NCI-H526 treated with DMSO at 0.1 percent for 48 hours (cell line): ENCODE measurements at places on chromosomes 16 and 17.

DNA sequence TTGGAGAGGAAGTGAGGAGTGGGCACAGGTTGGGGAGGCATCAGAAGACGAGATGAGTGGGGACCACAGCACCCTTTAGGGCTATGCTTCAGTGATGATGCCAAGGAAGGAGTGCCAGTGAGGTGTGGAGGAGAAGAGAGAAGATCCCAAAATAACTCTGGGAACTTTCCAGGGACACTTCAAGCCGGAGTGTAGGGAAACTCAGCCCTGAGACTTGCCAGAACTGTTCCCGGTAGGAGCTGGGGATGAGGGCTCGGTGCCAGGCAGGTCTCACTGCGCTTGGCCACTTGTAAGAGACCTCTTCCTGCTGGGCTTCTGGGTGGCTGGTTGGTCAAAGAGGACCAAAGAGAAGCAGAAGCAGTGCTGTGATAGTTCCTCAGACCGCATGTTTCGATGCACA is 63.6 kb downstream of the SHISA6 start:
- no peak for DNase-seq

- DNase-seq = no peak
Measured at GRCh38 chr17:6380915-6381438, 53.9 kb downstream of the AIPL1 start.

- no peak for DNase-seq
Measured at GRCh38 chr16:23298290-23298915, 3.7 kb upstream of the SCNN1B start.

- no peak for DNase-seq
Measured at GRCh38 chr16:86951831-86952598, 365.2 kb downstream of the C16orf95 start.

DNA sequence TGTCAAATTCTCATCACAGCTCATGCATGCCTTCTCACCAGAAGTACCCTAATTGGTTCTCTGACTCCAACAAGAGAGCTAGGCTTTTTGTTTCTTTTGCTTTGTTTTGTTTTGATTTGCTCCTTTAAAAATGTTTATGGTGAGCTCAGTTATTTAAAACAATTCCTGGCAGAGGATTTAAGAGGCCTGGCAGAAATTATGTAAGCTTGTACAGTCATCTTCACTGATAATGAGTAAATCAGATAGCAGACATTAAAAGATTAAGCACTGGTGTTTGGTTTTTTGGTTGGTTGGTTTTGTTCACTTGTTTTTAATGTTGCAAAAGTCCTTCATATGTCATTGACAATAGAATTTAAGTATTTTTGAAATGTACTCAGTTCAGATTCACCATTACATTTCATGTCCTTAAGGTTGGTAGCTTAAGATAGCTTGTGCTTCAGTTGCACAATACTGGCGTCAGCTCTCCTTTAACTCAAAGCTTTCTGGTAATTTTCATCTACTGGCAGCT is 378.9 kb downstream of the CDH13 start:
- no peak for DNase-seq

- no peak for DNase-seq
Measured at GRCh38 chr16:8877894-8878522, 4.1 kb upstream of the LITAFD start.

GRCh38 chr16:26983426-26983825 is 83.3 kb upstream of the C16orf82 start:
- DNase-seq = no peak

- no peak for DNase-seq
Measured at GRCh38 chr17:54867634-54868033, 33.0 kb upstream of the TOM1L1 start.

DNA sequence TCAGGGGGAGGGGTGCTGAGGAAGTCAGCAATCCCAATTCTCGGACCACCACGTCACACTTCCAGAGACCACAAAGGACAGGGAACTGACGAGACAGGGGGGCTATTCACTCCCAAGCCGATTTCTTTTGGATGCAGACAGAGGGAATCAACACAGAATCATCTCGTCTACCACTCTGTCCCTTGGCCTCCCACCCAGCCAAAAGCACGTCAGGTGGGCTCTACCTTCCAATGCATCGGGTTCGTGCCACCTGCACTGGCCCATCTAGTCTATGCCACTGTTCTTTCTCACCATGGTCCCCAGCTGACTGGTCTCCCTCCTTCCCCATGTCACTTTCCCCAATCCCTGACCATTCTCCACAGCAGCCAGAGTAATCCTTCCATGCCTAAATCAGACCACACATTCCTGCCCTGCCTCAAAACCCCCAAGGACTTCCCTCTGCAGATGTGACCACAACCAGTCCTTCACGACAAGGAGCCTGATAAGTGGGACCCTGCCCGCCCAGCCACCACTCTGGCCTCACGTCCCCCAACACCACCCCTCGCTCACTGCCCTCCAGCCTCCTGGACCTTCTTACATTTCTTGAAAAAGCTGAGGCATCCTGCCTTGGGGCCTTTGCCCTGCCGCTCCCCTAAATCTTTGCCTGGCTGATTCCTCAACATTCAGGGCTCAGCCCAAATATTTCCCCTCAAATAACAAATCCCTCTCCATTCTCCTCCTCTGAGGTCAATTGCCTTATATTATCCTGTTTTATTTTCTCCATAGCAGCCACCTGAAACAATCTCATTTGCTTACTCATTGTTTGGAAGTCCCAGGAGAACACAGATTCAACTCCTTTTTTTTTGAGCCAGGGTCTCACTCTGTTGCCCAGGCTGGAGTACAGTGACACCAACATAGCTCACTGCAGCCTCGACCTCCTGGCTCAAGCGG is 70.4 kb downstream of the IL21R start:
- DNase-seq = no peak

DNA sequence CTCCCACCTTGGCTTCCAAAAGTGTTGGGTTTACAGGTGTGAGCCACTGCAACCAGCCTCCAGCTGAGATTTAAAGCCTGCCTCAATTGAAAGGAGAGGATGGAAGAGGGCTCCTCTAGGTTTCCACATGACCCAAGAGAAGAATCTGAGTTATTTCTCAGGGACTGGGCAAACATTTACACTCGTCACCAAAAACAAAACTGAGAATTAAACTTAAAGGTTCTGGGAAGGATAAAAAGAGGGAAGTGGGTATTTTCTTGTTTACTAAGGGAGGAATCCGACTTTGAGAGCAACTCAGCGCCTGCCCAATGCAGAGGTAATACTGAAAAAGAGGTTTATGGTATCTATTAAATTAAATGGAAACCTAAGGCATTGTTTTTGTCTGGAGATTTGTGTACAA is 13.3 kb downstream of the HOXB1 start:
- no peak for DNase-seq

DNA sequence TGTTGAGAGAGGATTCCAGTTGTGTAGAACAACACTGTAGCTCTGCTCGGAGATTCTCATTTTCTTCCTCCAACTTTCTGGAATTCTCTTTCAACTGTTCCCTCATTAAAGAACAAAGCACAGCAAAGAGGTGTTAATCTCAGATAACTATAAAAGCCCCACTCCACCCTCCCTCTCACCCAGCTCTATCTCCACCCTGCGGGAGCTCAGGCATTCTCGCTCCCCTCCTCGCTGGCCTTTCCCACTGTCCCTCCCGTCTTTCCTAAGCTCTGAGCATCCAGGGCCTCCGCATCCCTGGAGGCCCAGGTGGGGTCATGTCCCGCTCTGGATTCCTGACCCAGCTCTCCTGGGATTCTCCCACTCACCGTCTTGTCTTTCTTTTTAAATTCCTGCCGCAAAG is 35.1 kb downstream of the DHX38 start:
- DNase-seq = no peak

DNA sequence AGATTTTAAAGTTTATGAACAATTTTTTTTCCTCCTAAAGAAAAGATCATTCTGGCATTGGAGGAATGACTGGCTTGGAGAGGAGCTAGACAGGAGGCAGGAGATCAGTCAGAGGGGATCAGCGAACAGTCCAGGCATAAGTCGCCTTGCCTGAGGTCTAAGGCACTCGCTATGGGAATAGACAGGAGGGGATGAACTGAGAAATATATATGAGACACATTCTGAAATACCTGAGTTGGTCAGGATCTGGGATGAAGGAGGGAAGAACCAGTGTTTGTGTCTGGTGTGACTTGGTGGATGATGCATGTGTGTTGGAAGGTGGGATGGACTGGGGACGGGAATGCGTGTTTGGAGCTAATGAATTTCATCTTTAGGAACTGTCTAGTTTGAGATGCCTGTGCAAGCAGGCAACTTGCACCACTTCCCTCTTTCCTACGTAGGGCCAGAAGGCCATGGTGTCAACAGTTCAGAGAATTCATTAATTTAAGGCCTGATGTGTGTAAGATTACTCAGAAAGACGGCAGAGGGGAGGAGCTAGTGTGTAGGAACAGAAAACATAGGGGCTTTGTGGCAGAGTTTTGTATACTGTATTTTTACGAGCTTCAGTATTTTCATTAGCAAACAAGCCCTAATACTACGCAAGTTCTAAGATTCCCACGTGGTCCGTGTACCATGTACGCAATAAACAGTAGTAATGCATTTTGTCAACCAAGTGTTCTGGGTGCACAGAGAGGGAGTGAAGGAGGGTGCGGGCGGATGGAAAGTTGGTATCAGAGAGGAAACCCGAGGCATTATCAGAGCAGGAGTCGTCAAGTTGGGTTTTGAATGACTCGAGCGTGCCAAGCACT is 825 bp downstream of the HEATR6 start:
- peak; percentile 65 for DNase-seq

GRCh38 chr16:50724306-50724705 is 17.6 kb upstream of the CYLD start:
- no peak for DNase-seq

GRCh38 chr16:19691161-19691711 is 26.8 kb downstream of the KNOP1 start:
- no peak for DNase-seq
